ENCODE measurements at places on chromosomes 7 and 10. TPM values are rescaled to one million over a fixed set of nuclear protein-coding genes. Genes with fewer than 3 reads are reported as not detected.

PVRIG gene
- total RNA-seq = 86.6 TPM

CTTNBP2 gene
- not detected for total RNA-seq

PHYH gene
- 15.1 TPM for total RNA-seq

ACSL5 gene
- 23.0 TPM for total RNA-seq

POLR2J2 gene
- total RNA-seq = 16.2 TPM

ACTR3C gene
- total RNA-seq = not detected

HOXA10 gene
- not detected for total RNA-seq

NPS gene
- not detected for total RNA-seq

ADAM22 gene
- 14.6 TPM for total RNA-seq

UCN3 gene
- total RNA-seq = not detected

ABCC2 gene
- total RNA-seq = 0.59 TPM

PTPRE gene
- total RNA-seq = 8.3 TPM

NODAL gene
- not detected for total RNA-seq

COL13A1 gene
- not detected for total RNA-seq

NRG3 gene
- not detected for total RNA-seq

ELFN1 gene
- total RNA-seq = not detected

TAS2R4 gene
- total RNA-seq = 1.2 TPM

POLR2J gene
- total RNA-seq = 68.6 TPM

KCND2 gene
- total RNA-seq = not detected

NEUROD6 gene
- not detected for total RNA-seq

CARD11 gene
- 62.8 TPM for total RNA-seq

CALHM3 gene
- total RNA-seq = not detected

RELN gene
- not detected for total RNA-seq

ZCCHC24 gene
- 2.2 TPM for total RNA-seq

PDE6C gene
- total RNA-seq = not detected

MSMB gene
- not detected for total RNA-seq

DYDC2 gene
- total RNA-seq = not detected

FKBP6 gene
- total RNA-seq = not detected
